ENCODE measurements at places on chromosomes 3 and 15.

DNA sequence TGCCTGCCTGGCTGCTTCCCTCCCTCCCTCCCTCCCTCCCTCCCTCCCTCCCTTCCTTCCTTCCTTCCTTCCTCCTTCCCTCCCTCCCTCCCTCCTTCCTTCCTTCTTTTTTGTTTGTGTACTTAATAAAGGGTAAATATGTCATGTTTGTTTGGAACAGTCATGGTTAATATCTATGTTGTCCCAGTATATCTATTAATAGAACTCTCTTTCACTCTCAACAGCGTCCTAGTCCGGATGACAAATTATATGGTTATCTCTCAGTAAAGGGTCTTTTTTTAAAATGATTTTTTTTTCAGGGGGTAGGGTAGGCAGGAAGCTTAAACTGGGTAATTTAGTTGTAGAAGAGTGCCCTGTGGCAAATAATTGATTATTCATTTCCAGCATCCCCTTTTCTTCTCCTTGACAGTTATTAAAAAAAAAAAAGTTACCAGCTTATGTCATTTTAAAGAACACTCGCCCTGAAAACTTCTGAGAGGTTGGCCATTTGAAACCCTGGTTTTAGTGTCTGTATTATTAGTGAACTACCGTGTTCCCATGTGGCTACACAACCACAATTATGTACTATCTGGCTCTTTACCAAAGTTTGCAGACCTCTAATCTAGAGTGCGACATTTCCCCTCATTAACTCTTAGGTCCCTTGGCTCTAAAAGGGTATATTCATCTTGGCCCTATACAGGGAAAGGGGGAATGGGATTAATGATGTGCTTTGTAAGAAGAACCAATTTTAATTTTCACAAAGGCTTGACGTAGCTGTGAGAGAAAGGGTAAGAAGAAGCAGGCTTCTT is 13.7 kb downstream of the TAGLN3 start:
- no peak for DNase-seq

DNA sequence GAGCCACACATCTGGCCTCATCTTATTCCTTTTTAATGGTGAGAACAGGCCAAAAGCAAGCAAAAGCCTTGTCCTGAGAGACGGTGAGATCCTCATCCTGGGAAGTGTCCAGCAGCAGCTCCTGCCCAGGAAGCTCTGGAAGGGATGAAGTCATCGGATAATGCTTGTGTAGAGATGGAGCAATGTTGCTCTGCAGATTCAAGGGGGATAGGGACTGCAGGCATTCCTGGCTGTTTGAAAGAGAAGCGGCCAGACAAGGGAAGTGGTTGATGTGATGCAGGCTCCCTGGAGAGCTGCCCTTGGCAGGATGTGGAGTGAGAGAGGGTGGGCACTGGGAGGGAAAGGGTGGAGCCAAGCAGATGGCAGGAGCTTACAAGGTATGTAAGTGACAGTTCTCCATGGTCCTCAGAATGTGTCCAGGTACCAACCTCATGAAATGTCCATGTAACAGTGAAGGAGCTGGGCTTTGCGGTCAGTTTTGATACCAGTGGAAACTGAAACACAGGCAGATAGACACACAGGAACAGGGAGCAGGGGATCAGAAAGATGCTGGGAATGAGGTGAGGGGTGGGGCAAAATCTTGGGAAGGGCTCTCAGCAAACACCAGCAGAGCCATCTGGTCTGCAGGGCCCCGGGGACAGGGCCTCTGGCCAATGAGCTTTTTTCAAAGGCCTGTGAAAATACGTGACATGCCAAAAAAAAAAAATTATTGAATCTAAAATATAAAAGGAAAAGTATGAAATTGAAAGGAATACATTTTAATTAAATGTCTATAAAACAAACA is 32.2 kb upstream of the LACTB start:
- no peak for DNase-seq

DNA sequence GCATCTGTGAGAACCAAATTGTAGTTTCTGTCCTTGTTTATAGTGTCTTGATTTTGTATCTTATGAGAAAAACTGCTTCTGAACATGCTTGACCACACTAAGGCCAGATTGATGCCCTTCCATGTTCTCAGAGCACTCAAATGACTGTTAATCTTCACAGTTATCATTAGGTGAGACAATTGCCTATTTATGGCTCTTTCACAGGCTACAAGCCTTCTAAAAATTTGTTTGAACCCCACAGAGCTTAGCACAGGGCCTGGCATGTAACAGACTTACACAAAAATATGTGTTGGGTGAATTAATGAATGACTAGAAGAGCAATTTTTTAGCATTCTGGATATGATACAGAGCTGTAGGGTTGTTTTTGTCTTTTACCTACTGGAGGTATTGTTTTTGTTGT is 43.1 kb downstream of the BTLA start:
- DNase-seq: no peak

- no peak for DNase-seq
Observed at GRCh38 chr3:196050597-196050996, 31.3 kb downstream of the TFRC start.

DNA sequence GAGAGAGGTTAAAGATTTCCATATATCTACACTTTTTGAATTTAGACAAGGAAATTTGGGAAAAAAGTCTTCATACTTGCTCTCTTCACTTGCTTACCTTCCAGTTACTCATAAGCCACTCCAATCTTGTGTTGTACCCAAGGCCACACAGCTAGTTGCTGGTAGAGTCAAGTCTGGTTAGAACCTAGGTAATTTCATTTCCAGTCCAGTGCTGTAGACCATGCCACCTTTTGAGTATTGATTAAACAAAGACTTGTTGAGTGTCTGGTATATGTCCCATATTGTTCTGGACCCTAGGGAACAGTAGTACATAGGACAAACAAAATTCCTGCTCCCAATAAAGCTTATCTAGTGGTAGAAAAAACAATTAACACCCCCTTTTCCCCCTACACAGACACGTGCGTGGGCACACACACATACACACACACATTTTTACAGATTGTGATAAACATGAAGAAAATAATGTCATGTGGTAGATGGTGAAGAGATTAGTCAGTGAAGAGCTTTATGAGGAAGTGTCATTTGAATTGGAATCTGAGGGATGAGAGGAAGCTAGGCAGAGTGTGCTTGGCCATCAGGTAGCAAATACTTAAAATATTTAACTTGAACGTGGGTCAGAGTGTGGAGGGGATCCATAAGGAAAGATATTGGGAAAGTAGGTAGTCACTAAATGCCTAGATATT is 2.1 kb downstream of the CMC1 start:
- DNase-seq: no peak

DNA sequence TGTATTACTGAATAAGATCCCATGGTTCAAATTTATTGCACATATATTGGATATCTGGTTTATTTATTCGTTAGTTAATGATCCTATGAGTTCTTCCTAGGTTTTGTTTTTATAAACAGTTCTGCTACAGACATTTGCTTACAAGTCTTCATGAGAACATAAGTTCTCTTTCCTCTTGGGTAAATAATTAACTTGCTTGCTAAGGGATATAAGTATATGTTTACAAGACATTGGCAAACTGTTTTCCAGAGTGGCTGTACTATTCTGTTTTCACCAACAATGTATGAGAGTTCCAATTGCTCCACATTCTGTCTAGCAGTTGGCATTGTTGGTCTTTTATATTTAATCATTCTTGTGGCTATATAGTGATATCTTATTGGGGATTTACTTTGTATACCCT is 341.8 kb upstream of the GBE1 start:
- no peak for DNase-seq
